ENCODE measurements at places on chromosomes 4 and X. TPM values are rescaled to one million over a fixed set of nuclear protein-coding genes. Genes with fewer than 3 reads are reported as not detected.

Gene SPON2
- 116 TPM for total RNA-seq

Gene MEPE
- total RNA-seq: not detected

Gene RLIM
- 42.7 TPM for total RNA-seq

Gene KLF8
- 25.3 TPM for total RNA-seq

Gene MTMR8
- 2.7 TPM for total RNA-seq

Gene WNK3
- total RNA-seq: 5.6 TPM

Gene NAA11
- total RNA-seq: not detected

Gene BTK
- total RNA-seq: 13.9 TPM

Gene MMRN1
- 28.9 TPM for total RNA-seq

Gene ZNF518B
- 19.7 TPM for total RNA-seq

Gene MID1IP1
- 76.5 TPM for total RNA-seq

Gene POU4F2
- not detected for total RNA-seq

Gene BDH2
- 104 TPM for total RNA-seq

Gene ASB12
- total RNA-seq: not detected

Gene UGT2B10
- not detected for total RNA-seq
